Inflammatory macrophage treated with lipopolysaccharide for 4 hours (primary cell): ENCODE measurements at places on chromosomes 6 and 20.

DNA sequence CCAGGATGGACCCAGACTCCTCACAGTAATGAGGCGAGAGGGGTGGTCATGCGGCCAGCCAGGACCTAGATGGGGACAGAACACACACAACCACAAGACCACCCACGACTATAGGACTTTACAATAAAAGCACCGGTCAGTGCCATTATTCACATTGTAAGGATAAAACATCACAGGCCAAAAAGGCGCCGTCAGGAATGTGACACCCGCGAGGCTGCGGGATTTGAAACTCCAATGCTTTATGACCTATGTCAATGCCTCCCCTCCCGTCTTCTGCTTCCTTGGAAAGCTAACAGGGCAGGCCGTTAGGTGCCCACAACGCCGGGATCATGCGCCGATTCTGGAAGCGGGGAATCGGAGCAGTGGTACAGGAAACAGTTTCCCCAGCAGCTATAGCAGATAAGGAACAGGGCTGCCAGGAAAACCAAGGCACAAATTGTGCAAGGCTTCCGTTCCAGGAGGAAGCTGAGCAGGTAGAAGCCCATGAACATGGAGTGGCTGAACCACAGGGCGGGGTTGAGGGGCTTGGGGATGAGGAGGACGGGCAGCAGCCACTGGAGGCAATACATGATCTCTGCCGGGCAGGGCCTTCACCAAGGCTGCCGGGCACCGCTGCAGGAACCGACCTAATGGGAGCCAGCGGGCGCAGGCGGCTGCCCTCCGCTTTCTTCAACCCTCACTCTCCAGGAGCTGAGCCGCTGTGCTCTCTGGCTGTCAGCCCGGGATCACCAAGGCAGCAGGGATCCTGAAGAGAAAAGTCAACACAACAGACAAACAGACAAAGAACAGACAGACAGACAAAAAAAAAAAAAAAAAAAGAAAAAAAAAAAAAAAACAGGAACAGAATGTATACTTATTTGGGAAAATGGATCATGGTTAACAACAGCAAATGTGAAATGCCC is 2.2 kb upstream of the NNAT start:
- no peak for DNase-seq

- no peak for DNase-seq
Observed at GRCh38 chr20:63234693-63235398, 859 bp upstream of the BIRC7 start.

GRCh38 chr6:115365783-115366182 is 694.9 kb downstream of the FRK start:
- no peak for DNase-seq

- DNase-seq, result no peak
Observed at GRCh38 chr20:3339571-3339970, 67.9 kb downstream of the DNAAF9 start.

GRCh38 chr6:105832313-105832761 is 253.8 kb upstream of the PRDM1 start:
- DNase-seq, result peak; percentile 82

DNA sequence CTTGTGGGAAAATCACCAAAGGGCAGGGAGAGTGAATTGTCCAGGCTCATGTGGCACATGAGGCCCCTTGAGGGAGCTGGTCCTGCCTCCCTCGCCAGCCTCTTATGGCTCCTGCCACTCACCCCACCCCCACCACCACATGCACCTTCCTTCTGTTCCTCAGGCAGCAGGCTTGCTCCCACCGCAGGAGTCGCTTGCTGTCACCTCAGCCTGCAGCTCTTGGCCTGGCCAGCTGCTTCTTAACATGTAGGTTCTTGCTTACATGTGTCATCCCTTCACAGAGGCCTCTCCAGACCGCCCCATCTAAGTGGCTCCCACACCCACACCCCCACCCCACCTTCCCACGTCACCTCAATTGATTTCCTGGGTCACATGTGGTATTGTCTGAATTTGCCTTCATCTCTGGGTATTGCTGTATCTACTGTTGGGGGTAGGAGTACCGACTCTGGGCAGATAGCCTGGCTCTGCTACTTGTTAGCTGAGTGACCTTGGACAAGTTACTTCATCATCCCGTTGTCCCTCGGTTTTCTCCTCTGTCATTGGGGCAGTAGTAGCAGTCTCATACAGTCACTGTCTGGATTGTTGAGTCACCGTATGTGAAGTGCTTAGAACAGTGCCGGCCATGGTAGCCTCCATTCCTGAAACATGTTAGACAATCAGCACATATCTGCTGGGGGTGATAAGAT is 41.7 kb downstream of the SLC9A8 start:
- no peak for DNase-seq

- no peak for DNase-seq
Observed at GRCh38 chr6:27178407-27178730, 69.1 kb upstream of the PRSS16 start.

DNA sequence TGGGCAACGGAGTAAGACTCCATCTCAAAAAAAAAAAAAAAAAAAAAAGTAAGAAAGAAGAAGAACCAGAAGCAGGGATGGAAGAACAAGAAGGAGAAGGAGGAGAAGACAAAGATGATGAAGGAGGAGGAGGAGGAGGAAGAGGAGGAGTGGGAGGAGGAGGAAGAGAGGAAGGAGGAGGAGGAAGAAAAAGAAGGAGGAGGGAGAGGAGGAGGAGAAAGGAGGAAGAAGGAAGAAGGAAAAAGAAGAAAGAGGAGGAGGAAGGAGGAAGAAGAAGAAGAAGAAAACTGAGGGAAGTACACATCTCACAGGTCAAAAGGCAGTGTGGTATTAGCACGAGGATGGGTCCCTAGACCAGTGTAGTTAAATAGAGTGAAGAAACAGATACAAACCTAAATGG is 65.1 kb upstream of the SCAF8 start:
- no peak for DNase-seq

GRCh38 chr6:118353564-118353963 is 194.5 kb upstream of the PLN start:
- no peak for DNase-seq

DNA sequence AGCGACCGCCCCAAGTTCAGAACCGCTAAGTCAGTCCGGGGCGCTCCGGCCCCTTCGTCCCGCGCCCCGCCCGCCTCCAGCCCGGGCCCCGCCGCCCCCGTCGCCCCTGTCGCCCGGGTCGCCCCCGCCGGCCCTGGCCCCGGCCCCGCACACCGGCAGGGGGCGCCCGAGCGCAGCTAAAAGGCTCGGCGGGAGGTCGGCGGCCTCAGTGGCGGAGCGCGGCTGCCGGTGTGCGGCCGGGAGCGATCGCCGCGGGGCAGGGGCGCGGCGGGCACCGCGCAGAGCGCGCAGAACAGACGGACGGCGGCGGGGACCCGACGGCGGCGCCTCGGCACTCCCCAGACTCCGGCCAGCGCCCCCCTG is at the start of gene FNDC1:
TSS of gene FNDC1 (plus strand) at position 208 of the 363 bp plus-strand sequence. CDS start 197 bp downstream, outside the sequence.
- DNase-seq, result peak; percentile 23

- DNase-seq, result peak; percentile 63
Observed at GRCh38 chr6:138509371-138509770, 10.1 kb upstream of the NHSL1 start.

- no peak for DNase-seq
Observed at GRCh38 chr6:135871878-135872277, 20.4 kb downstream of the PDE7B start.
